NCI-H510A (cell line): ENCODE measurements at places on chromosomes 12 and 14.

- no peak for DNase-seq
These were observed 10.7 kb downstream of the TEDC1 start for GRCh38 chr14:105501504-105502291.

- peak; percentile 56 for DNase-seq
These were observed 84.0 kb downstream of the SYNE3 start for GRCh38 chr14:95432144-95433093.

DNA sequence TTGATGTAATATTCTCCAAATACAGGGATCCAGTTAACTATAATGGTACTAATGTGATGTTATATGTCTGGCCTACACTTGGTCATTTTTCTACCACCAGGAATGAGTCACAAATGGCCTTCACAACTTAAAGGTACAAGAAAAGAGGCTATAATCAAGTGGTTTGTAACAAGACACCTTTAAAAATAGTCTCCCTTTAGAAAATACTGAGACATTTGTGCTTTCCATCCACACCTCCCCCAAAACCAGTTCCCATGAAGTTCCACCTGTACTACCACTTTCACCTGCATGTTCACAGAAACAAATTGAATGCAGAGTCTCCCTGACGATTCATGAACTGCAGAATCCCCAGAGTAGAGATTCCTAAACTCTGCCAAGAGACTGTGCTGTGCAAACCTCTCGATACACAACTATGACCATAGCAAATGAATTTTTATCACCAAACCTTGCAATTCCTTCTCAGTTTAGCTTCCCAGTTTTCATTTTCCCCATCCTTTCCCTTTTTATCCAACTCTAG is 6.0 kb downstream of the BTG1 start:
- no peak for DNase-seq

DNA sequence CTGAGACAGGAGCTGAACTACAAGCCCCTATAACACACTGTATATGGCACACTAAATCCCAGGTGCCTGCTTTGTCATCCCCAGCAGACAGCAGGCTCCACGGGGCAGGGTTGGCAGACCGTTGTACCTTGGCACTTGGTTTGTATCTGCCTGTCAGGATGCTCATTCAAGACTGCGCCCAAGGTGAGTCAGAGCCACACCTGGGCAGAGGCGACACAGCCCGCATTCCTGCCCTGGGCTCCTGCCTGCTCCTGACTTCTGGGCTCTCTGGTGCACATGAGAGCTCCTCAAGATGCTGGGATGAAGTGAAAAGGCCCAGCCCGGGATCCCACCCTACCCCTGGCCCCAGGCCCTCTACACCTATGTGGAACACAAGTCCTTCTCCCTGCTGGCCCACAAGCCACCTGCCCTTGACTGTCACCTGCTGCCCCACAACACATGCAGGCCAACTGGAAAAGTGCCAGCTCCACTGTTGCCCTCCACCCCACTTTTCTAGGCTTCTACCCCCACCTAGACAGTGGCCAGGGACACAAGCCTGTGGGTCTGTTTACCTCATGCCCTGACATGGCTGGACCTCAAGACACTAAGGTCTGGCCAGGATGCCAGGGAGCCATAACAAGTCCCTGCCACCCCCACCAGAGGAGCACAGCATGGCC is 30.8 kb upstream of the PNMA1 start:
- DNase-seq = no peak

- no peak for DNase-seq
These were observed 9.0 kb downstream of the ASIC1 start for GRCh38 chr12:50066402-50066801.

GRCh38 chr12:125533434-125534029 is 468.3 kb downstream of the AACS start:
- DNase-seq = peak; percentile 31

- no peak for DNase-seq
These were observed 91.1 kb downstream of the FOXN3 start for GRCh38 chr14:89325959-89326358.

DNA sequence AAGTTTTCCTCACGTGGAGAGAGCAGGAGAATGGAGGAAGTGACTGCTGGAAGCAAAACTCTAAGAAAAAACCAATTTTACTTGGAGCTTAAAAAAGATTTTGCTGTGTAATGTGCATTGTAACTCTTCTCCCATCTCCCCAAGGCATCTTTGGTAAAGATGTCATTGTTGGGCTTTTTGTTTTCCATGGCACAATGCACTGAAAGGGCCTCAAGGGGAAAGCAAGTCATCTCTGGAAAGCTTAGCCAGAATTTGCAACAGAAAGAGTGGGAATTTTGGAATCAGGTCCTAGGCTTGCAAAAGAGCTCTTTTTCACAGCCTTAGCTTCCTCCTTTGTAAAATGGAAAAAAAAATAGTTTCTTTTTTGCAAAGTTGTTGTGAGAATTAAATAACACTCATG is 7.9 kb upstream of the PPM1A start:
- DNase-seq = no peak

GRCh38 chr14:39322807-39323206 is 89.1 kb downstream of the MIA2 start:
- no peak for DNase-seq

DNA sequence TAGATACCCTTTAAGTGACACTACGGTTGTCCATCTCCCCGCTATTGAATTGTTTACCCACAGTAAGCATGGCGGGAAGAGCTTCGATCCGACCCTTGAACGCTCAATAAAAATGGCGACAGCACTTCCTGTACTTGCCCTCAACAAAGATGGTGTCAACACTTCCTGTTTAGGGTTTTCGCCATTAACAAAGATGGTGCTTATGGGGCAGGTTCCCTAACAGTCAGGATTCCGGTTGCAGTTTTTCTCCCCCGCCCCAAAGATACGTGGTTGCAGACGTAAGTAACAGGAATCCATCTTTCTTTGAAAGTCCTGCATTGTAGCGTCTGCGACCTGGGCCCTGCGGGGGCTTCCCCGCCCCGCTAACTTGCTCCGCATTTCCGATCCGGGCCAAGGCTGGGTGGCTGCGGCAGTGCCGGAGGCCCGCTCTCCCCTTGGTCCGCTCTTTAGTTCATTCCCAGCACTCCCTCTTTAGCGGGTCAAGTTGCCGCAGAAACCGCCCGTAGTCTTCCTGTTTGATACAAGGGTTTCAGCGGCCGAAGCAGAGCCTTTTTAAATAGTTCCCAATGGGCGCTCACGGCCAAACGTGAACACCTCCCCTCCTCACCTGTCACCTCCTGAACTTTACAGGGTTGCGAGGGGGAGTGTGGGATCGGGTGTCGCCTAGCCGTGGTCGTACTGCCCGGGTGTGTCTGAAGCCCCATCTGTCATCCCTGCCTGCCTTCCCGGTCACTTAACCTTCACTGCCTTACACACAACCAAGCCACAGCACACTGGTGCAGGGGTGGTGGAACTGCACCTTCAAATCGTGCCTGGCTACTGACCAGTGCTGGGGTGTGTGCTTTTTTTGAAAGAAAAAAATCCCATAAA is at the start of gene CRADD:
Gene CRADD, plus strand, starts transcription at position 181 of the 870 bp plus-strand sequence.
- peak; percentile 91 for DNase-seq

DNA sequence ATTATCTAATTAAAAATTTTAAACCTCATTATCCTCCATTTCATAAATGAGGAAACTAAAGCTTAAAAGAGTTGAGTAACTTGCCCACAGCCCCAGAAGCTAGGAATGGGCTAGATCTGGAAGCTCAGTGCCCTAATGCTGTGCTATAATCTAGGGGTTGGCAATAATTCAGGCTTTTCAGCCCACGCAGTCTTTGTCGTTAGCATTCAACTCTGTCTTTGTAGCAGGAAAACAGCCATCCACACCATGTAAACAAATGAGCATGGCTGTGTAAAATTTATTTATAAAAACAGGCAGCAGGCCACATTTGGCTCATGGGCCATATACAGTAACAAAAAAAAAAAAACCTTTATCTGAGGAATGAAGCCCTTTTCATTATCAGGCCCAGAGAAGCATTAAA is 92.4 kb upstream of the OVCH1 start:
- DNase-seq = no peak

GRCh38 chr12:93514853-93515252 is 47.5 kb downstream of the MRPL42 start:
- no peak for DNase-seq

DNA sequence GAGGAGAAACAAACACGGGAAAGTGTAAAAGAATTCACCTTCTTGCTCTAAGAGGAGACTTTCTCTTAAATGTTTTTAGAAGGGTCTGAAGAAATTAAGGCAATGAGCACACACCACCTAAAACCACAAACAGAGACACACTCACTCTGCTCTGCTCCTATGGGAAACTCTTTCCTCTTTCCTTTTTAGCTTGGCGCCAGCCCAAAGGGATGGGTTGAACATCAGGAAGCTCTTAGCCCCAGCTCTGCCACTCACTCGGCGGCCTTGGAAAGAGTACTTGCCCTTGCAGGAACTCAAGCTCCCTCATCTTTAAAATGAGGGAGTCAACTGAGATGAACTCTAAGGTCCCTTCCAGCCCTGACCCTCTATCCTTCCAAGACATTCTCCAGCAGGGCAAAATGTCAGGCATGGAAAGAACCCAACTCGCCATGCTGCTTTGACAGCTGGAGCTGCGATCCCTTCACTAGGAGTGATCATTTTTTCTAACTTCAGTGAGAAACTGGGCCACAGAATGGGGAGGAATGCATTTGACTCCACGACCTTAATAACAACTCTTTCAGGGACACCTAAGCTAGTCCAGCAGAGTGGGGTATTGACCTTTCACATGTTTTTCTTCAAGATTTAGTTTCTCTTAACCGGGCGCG is 980 bp upstream of the RNASE8 start:
- DNase-seq = no peak

GRCh38 chr14:65260786-65261185 is 151.7 kb upstream of the FUT8 start:
- DNase-seq = no peak

DNA sequence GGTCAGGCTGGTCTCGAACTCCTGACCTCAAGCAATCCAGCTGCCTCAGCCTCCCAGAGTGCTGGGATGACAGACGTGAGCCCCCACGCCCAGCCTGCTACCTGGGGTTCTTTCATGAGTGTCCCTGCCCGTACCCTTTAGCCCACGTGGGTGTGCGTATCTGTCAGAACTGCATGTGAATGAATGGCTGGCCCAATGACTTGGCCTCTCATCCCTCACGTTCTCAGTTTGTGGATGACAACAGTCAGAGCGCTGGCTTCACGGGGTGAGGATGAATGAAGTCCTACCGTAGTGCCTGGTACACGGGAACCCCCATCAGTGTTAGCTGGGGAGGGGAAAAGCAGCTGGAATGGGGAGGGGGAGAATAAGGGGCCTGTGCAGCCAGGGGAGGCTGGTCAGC is 16.1 kb upstream of the ZDHHC22 start:
- DNase-seq = no peak

GRCh38 chr12:62640910-62641448 is 174.4 kb downstream of the MON2 start:
- DNase-seq = no peak

DNA sequence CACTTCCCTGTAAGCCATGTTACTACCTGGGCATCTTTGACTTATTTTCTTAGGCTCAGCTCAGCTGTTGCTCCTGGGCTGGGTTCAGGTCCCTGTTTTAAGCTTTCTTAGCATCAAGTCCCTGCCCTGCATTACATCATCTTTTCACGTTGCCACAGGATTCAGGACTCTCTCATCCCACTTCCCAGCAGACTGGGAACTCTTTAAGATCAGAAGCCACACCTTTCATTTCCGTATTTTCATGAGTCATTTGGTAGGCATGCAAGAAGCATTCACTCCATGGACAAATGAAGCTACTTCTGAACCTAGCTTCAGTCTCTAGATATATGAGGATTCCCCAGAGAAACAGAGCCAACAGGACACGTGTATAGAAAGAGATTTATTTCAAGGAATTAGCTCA is 726.8 kb downstream of the VRK1 start:
- no peak for DNase-seq

- DNase-seq = no peak
These were observed 2.4 kb downstream of the HRK start for GRCh38 chr12:116878567-116879508.

DNA sequence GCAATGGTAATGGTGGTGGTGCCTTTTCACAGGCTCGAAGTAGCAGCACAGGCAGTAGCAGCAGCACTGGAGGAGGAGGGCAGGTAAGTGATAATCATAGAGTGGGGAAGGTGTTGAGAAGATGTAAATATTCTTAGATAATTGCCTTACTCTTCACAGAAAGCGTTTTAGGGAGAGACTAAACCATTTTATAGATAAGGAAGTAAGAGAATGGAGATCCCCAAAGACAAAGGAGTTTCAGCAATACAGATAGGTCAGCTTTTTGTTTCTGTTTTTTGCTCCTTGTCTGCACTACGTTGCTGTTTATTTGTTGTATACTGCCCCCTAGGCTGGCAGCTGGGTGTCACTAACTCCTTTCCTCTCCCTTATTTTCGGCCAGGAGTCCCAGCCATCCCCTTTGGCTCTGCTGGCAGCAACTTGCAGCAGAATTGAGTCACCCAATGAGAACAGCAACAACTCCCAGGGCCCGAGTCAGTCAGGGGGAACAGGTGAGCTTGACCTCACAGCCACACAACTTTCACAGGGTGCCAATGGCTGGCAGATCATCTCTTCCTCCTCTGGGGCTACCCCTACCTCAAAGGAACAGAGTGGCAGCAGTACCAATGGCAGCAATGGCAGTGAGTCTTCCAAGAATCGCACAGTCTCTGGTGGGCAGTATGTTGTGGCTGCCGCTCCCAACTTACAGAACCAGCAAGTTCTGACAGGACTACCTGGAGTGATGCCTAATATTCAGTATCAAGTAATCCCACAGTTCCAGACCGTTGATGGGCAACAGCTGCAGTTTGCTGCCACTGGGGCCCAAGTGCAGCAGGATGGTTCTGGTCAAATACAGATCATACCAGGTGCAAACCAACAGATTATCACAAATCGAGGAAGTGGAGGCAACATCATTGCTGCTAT is 2.0 kb downstream of the SP1 start:
- DNase-seq = peak; percentile 5

GRCh38 chr14:105508601-105509000 is 17.6 kb downstream of the TEDC1 start:
- no peak for DNase-seq

GRCh38 chr12:88854260-88854659 is 274.0 kb upstream of the KITLG start:
- no peak for DNase-seq

GRCh38 chr12:94254270-94254669 is 105.9 kb downstream of the PLXNC1 start:
- DNase-seq = no peak
